Midbrain (tissue), 1 donor: ENCODE measurements at places on chromosomes 3 and 15.
A peak's percentile ranks its signal among the peaks of the same experiment; 100 is the strongest.

GRCh38 chr3:185560676-185561075, 8.3 kb upstream of the LIPH start:
- DNase-seq, result no peak

DNA sequence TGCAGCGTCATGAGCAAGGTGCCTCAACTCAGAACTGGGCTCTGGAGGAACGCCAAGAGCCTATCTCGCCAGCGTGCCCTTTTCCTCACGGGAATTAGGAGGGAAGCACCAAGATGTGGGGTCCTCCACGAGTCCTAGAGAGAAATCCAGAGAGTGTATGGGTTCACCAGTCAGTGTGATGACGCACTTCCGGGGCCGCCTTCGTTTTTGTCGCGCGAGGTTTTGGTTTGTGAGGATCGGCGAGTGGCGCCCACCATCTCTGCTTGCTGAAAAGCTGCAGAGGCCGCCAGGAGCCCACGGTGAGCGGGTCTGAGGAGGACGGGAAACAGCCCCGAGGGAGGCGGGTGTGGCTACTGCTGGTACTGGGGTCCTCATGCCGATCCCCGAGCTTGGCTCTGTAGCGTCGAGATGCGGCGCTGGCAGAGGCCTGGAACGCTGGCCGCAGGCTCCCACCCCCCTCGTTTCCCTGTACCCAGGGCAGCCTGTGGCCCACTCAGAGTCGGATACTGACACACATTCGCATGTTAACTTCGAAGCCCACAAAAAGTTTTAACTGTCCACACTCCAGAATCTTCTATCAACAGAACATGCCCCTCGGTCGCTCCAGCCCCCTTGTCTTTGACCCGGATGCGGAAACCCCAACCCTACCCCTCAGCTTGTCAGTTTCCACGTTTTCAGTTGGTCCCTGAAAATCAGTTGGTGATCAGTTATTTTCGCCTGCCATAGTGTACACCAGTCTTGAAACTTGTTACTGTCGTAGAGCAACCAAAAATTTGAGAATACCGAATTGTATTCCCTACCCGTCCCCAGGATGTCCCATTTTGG, 30.4 kb downstream of the ZNF662 start:
- no peak for DNase-seq

DNA sequence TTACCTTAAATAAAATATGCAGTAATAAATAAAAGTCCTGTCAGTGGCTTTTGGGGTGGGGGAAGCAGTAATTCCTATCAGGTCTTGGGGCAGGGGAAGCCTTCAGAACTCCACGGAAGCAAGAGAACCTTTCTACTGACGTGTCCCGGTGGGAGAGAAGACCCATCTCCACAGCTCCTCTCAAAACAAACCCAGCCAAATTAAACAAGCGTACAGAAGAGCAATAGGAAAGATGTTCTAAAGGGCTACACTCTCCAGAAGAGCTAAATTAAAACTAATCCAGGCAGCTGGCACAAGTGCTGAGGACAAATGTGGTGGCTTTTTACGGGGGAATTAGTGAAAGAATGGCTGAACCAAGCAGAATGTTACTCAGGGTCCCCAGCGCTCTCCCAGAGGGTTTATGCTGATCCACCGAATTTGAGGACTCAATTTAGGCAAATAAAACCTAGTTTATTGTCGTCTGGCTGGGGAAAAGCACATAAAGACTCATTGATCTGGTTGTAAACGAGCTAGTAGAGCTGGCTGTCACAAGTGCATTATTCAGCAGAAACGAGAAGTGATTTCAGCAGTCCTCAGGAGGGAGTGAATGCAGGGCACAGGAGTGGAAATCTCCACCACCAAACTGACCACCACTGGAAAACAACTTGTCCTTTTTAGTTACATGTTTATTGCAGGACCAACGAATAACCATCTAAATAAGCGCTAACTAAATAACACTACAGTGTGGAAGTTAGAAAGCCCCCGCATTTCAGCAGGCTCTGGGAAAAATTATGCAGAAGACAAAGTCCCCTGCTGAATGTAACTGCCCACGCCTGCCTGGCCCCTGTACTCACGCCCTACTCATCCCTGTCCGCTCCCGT, 13.5 kb downstream of the BFSP2 start:
- peak; percentile 68 for DNase-seq

GRCh38 chr15:68364028-68364659, 67.8 kb downstream of the ITGA11 start:
- DNase-seq, result peak; percentile 40

DNA sequence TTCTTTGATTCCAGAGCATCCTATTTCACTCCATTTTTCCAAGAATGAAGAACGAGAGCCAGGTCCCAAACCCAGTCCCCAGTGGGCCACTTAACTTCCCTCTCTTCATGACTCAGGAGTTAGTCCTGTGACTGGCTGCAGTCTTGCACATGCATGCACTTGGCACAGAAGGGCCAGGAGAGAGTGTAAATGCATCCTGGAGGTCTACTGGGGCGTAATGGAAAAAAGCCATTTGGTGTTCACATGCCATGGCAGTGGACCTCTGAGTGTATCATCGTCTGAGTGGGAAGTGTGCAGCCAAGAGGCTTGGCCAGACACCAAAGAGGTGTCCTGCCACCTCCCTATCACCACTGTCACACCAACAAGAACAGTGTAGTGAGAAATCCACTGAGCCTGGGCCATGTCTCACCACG, 15.1 kb upstream of the RFTN1 start:
- no peak for DNase-seq

GRCh38 chr3:45008117-45008516, 18.0 kb upstream of the CLEC3B start:
- no peak for DNase-seq

DNA sequence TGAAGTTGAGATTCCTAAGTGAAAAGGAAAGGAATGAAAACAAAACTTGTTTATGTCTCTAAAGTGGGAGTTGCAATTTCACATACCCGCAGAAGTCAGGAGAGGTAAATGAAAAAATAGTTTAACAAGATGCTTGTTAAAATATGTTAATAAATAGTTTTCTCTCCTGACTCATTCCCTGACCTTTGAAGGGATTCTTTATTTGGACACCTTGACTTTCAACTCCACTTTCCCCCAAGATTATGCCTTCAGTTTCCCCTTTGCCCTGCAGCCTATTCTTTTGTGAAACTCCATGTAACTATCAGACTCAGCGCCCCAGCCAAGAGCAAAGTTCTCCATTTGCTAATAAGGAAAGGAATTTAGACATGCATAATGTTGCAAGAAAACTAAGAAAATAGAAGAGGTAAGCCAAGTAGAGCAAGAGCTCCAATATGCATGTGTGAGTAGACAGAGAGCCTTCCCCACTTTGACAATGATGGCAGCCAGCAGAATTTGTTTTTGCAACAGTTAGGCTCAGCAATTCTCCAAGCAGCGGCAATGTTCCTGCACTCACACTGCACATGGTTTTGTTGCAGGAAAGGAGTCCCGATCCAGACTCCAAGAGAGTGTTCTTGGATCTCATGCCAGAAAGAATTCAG, 61.2 kb downstream of the CD200 start:
- DNase-seq, result no peak

- no peak for DNase-seq
These were observed 199.5 kb downstream of the GOLGA6L6 start for GRCh38 chr15:20341901-20342600.

DNA sequence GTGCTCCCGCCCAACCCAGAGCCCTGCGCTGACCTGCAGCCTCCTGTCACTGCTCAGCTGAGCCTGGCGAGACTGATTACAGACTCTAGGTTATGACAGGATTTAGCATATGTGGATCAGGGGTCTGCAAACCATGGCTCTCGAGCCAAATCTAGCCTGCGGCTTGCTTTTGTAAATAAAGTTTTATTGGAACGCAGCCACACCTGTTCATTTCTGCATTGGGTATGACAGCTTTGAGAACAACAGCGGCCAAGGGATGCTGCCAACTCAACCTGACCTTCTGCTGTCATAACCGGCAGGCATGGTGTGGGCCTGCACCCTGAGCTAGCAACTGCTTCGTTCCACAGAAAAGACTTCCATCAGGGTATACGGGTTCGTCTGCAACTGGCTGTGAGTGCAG, 50.5 kb upstream of the IQSEC1 start:
- DNase-seq, result no peak

DNA sequence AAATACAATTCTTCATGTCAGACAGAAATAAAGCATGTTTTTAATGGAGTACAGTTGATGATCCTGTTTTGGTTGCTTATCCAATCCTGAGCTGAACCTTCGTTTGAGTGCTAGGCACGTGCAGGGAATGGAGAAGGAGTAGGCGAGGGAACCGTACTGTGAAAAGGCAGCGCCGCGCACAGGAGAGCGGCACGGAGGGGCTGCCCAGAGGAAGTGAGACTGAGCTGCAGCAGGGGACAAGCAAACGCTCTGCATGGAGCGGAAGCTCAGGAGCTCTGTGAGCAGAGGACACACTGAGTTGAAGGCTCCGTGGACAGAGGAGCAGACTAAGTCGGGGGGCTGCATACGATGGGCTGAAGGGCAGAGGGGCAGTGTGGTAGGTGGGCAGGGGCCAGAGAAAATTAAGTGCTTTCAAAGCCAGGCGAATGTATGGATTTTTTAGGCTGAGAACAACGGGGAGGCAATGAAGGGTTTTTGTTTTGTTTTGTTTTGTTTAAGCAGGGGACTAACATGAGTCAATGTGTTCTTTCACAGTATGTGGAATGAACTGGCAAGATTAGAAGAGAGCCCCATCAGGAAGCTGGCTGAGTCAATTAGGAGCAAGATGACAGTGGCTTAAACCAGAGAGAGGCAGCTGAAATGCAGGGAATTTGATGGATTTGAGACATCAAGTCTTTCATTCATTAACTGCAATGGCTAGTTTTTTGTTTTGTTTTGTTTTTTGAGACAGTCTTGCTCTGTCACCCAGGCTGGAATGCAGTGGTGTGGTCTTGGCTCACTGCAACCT, 23.8 kb upstream of the TM2D3 start:
- DNase-seq, result peak; percentile 19

- peak; percentile 37 for DNase-seq
These were observed 54.7 kb downstream of the FAM174B start for GRCh38 chr15:92600856-92601255.

DNA sequence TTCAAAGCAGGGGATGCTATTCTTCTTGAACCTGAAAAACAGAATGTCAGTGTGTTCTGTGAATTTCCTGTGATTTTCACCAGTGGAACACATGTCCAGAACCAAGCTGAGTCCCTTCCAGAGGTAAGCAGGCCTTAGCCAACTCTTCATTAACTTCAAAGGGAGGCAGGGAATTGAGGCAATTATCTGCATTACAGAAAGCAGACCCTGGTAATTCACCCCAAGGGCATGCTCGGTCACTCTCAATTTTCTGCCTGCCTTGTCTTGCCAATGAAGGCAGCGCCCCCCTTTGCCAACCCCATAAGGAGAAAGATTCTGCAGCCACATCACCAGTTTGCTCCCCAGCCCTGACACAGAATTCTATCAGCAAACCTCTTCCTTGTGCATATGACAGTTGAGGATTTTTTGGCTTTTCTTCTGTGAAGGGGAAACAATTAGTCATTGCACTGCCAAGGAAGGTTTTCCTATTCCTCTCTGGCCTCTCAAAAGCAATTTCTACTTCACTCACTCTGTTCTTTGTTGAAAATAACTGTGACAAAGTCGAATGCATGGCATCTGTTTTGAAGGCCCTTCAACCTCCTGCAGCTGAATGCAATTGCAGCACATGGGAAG, 85.3 kb downstream of the HHLA2 start:
- no peak for DNase-seq

DNA sequence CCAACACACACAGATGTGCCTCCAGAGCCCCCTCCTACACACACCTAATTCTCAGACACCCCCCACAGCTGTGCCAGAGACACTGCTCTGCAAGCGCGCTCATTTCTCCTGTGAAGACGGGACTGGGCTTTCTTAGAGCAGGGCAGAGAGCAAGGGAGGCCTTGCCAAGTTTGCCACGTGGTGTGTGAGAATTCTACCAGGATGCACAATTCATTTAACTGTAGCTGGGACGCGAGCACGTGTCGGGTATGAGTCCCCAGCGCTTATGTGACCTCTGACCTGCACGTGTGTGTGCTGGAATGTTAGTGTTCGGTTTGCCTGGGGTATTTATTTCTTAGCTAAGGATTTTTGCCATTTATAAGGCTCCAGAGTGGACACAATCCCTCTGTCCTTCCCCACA, 37.0 kb downstream of the FEM1B start:
- no peak for DNase-seq

- DNase-seq, result no peak
These were observed 917.1 kb downstream of the VGLL3 start for GRCh38 chr3:86073799-86074198.

GRCh38 chr15:59339252-59339672, 33.4 kb downstream of the MYO1E start:
- no peak for DNase-seq

DNA sequence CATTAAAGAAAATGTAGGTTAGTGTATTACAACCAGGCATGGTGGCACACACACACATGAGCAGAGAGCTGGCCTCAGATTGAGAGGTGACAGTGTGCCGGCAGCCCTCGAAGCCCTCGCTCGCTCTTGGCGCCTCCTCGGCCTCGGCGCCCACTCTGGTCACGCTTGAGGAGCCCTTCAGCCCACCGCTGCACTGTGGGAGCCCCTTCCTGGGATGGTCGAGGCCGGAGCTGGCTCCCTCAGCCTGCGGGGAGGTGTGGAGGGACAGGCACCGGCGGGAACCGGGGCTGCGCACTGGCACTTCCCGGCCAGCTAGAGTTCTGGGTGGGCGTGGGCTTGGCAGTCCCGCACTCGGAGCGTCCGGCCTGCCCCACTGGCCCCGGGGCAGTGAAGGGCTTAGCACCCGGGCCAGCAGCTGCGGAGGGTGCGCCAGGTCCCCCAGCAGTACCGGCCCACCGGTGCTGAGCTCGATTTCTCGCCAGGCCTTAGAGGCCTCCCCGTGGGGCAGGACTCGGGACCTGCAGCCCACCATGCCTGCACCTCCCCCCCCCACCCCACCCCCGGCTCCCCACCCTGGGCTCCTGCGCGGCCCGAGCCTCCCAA, 80.4 kb upstream of the TMEM158 start:
- no peak for DNase-seq

- DNase-seq, result no peak
These were observed 51.1 kb downstream of the SYNM start for GRCh38 chr15:99155961-99156443.

- DNase-seq, result no peak
These were observed 94.4 kb downstream of the DNASE1L3 start for GRCh38 chr3:58116161-58116955.

DNA sequence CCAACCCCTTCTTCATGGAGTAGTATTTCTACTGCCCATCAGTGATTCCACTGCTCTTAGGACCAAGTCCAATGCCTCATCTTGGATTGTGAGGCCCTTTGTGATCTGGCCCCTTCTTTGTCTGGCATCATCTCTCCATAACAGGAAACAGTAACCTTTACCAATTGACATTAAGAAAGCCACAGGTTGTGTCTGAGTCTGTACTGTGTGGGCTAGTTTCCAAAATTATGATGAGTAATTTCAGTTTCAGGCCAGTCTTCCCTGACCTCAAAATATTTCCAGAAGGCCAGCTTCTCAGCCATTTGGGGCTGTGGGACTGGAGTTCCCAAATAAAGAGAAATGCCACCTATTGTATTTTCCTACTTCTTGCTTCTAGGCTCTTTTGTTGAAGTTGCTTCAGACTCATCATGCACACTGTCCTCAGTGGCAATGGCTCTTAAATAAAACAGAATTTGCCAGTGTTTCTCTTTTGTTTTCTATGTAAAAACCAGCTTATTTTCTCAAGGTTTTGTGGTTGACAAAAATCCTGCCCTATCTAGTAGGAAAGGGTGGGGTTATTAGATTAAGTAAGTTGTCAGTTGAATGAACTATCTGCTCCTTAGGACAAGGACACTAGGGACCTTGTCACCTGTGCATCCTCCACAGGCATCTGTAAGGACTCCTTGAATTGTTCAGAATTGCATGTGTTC, 47.0 kb upstream of the ACKR4 start:
- no peak for DNase-seq
